ENCODE measurements at places on chromosomes 7 and 10. TPM values are rescaled to one million over a fixed set of nuclear protein-coding genes. Genes with fewer than 3 reads are reported as not detected.
A peak's percentile ranks its signal among the peaks of the same experiment; 100 is the strongest.

DNA sequence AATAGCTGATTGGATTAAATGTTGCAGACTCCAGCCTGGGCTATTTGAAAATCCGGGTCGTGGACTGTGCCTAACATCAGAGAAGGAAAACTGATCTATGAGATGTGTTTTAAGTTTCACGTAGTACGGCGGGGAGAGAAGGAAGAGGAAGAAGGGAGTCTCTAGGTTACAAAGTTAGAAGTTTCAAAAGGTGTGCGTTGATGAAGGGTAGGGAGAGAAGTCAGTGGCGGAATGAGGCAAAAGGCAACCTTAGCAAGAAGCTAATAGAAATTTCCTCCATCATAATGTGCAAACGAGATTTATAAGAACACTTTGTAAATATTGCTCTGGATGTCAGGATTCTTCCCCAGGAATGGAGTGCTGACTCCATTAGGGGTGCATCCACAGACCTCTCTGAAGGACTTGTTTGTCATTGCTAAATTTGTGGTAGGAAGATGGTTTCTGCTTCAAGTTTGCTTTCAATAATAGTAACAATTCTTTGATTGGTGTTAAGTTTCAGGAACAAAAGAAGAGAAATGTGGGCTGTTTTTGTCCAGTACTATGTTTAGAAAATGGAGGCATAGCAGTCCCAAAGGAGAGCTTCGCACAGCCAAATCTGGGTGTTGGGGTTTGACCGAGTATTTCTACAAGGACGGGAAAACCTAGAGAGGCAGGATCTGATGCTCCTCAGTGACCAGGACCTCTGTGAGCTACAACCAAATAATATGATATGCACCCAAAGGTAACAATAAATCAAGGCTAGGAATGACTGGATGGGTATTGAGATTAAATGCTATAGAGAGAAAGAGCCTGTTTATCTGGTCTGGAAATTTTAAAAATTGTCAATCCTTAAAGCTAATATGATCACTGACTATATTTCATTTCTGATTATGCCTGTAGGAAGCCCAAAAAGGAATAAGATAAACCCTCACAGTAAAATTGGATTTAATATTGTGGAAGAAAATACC lies 8.2 kb downstream of the TWIST1 start:
- no peak for DNase-seq

Gene PRF1
- not detected for total RNA-seq

Gene OR6B1
- total RNA-seq: not detected

DNA sequence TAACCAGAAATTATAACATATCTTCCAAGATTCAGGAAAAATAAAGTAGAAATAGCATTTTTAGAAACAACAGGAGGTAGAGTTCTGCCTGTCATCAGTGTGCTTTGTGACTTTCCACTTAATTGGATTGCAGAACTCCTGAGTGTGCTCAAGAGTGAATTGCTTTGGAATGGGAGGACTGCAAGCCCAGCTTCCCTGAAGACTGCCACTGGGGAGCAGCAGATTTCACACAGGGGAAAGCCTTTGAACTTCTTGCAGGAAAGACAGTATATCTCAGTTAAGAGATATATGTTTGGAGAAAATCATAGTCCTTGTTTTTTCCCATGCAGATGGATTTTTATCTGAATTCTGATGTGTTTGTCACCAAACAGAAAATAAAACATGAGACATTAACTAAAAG lies 124.5 kb downstream of the TMEM168 start:
- peak; percentile 48 for DNase-seq

DNA sequence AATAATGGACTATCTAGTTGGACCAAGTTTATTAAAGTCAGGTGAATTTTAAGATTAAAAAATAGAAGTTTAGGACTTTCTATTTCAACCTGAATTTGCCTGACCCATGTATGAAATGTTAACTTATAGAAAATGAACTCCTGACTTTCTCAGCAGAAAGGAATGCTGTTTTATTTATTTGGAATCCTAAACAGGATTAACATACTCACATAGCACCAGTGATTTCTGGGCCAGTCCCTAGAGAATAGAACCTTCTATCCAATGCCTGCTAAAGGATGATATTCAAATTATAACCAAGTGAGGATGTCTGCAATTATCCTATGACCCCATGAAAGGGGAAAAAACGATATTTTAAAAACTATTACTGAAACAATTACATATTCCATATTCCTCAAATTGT lies 148.8 kb downstream of the CHRM2 start:
- no peak for DNase-seq

- DNase-seq: no peak
Observed at GRCh38 chr10:77027576-77027975, 610.0 kb downstream of the KCNMA1 start.

DNA sequence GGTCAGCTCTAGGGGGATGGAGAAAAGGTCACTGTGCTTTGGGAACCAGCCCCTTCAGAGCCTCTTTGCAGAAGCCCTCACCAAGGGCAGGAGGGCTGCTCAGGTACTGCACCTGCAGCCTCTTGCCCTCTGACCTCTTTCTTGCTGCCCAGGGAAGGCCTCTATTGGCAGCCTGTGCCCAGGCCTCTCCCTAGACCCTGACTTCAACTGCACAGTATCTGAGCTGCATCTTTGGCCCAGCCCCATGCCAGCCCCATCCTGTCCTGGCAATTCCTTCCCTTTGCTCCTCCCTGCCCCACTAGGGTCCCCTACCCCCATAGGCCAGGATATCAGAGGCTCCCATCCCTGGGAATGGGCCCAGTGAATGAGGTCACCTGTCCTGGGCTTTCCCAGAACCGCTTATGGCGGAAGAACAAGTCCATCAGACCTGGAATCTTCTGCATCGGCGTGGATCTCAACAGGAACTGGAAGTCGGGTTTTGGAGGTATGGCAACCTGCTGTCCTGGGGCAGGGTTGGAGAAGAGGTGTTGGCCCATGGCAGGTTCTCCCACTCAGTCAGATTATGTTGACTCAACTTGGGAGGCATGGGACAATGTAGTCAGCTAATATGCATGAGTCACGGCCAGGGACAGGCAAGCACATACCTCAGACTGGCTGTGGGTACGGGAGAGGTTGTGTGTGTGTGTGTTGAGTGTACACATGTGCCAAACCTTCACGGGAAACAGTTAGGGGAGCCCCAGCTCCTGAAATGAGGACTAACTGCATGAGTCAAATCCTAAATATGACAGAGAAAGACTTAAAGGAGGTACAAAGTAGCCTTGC lies 17.1 kb upstream of the CPA1 start:
- no peak for DNase-seq

Gene GIMAP5
- total RNA-seq: not detected

GRCh38 chr7:128829391-128830166 lies 627 bp upstream of the FLNC start:
- DNase-seq: peak; percentile 51

DNA sequence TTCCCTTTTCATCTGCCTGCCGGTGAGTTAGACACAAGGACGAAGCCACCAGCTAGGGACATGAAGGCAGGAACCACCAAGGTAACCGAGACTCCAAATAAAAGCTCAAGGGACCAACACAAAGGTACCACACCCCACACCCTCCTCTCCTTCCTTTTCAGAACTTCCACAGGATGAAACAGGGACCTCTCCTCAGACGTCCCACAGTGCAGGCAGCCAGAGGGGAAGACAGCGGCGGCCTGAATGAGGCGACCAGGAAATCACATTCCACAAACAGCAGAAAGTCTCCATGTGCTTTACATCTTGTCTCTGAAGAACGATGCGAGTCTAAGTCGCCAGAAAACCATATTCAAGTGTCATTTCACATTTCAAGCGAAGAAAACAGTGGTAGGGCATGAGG lies 97.8 kb downstream of the DIP2C start:
- no peak for DNase-seq

DNA sequence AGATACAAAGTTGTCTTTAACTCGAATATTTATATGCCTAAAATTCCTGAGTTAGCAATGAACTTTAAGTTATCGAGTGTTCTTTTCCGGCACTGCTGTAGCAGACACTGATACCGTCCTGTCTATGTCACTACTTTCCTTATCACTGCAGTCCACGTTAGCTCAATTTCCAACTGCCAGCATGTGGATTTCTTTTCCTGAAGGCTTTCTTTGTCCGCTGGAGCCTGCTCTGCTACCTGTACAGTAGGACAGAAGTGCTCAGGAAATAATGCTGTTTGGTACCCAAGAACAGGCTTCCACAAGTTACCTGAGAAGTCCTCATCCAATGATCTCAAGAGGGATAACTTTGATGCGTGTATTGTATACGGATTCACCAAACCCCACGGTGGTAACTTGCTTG lies 329.4 kb downstream of the NXPH1 start:
- DNase-seq: no peak

DNA sequence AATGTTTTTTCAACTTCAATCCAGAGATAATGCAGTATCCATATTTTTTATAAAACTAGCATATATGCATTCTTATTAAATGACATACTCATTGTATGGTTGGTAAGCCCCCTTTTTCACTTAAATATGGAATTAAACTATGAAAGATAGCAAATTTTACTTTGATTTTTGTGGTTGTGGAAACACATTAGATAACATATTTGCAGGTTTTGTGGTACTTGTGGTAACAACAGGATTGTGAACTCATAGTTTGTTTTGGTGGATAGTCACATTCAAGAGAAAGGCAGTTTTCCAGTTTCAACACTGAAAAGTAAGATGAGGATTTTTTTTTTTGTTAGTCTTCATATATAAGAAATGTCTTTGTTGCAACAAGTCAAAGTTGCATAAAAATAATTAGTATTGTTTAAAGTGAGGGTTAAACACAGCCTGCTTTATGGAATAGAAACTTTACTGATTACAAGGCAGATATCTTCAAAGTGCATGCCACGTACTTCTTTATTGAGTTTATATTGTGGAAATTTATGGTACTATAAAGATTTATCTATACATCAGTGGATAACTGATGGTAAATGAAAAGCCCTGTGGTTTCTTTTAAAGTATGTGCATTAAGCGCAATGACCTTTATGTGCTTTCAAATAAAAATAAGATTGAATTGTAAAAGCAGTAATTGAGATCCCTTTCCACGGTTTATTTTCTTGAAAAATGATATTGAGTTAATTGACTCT lies 39.7 kb upstream of the SEMA3D start:
- no peak for DNase-seq

DNA sequence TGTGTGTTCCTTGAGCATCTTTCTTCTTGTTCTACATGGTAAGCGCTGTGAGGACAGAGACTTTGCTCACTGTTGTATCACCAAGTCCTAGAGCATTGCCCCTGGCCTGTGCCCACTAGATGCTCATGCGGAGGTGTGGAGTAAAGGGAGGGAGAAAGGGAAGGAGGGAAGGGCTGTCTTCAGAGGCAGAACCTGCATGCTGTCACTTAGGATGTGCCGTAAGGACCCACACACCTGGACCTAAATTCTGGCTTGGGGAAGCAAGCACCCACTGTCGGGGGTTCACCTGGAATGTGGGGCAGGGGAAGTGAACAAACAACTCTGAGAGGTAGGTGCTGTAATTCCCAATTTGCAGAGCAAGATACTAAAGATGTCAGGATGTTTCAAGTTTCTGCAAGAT lies 129.5 kb downstream of the PTPN20 start:
- peak; percentile 10 for DNase-seq

Gene CDK14
- 22.5 TPM for total RNA-seq

GRCh38 chr10:102150970-102151773 lies 1.0 kb upstream of the NOLC1 start:
- DNase-seq: peak; percentile 48

Gene ZYX
- 147 TPM for total RNA-seq

- DNase-seq: no peak
Observed at GRCh38 chr10:78912361-78913218, 156.2 kb upstream of the ZMIZ1 start.

DNA sequence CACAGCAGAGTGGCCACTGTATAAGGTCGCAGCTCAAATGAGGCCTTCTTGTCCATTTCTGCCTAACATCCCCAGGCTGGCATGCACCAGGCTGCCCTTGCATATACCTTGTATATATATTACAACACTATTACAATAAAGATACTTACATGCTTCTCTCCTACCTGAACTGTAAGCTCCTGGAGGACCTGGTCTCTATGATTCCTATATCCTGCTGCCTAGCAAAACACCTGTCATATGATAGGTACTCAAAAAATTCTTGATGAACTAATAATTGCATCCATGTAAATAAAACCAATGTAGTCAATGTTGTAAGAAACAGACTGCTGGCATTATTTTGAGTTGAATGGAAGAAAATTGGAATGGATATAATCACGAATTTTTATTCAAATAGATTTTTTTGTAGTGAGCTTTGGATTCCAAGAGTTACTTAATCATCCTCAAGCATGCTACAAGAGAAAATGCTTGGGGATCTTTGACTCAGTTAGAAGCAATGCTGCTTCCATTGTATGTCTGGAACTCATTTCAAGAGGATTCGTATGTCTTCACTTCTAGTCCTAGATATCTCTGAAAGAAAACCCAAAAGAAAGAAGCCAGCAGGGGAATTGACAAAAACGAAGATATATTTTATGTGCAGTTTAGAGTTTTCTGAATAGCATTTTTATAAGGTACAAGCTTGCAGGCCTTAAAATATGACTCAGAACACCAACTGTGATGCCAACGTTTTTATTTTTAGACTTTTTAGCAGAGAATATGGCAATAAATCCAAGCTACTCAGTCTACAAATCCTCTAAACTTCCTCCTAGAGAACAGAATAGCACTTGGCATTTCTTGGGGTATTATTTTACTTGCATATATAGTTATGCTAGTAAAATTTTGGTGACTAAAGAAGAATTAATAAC lies 53.1 kb downstream of the OSBPL3 start:
- no peak for DNase-seq

Gene TEX47
- total RNA-seq: not detected

DNA sequence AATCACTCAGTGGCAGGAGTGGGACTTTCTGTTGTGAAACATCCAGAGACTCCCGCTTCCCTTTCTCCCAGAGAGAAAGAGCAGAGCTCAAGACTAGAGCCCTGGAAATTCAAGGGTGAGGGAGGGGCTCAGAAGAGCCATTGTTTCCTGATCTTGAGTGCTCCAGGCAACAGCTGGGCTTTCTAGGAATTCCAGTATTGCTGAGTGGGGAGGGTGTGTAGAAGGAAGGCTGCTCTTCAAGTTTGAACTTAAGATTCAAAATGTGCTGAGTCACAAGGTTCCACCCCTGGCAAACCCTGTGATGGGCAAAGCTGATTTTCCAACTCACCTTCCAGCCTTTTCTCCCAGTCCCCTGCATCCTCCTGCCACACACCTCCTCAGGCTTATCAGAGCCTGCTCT lies 42.3 kb upstream of the MSRB2 start:
- DNase-seq: peak; percentile 13

DNA sequence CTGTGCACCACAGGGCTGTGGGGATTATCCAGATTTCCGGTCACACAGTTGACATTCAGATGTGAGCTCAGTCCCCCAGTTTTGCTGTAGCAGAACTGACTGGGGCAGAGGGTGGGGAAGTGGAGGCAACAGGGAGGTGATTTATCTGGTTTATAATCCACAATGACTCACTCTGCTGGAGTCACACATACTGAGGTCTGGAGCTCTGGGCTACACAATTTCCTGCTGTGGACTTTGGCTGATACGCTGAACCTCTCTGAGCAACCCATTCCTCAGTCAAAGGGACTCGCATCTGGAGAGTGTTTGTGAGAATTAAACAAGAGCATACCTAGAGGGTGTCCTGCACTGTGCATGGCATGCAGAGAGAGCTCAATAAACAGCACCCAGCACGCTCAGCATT lies 64.8 kb upstream of the PLPP4 start:
- no peak for DNase-seq

- no peak for DNase-seq
Observed at GRCh38 chr10:7206412-7207100, 204.3 kb downstream of the SFMBT2 start.

GRCh38 chr7:44155191-44156185 lies 14.4 kb upstream of the MYL7 start:
- no peak for DNase-seq

Gene SPDYE16
- total RNA-seq: 0.34 TPM

Measured in Caco-2 (cell line).